ENCODE measurements at places on chromosomes 4 and X. TPM values are rescaled to one million over a fixed set of nuclear protein-coding genes. Genes with fewer than 3 reads are reported as not detected.

The DBET gene
- not detected for total RNA-seq

The GPR119 gene
- not detected for total RNA-seq

DNA sequence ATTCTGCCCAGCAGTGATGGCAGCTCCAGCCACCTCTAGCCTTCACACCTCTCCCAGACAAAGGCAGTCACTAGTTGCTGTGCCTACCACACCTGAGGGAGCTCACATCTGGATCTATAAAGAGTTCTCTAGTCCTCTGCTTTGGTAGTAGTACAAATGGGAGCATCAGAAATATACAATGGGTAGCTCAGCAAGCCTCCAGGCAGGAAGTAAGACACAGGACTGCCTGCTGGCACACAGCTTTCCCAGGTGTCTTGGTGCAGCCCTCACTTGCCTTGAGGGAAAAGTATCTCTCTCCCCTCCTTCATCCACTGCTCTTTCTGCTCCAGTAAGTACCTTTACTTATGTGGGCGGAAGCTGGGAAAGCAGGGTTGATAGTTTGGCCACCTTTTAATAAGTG lies 212.9 kb upstream of the SLC7A11 start:
- no peak for DNase-seq

DNA sequence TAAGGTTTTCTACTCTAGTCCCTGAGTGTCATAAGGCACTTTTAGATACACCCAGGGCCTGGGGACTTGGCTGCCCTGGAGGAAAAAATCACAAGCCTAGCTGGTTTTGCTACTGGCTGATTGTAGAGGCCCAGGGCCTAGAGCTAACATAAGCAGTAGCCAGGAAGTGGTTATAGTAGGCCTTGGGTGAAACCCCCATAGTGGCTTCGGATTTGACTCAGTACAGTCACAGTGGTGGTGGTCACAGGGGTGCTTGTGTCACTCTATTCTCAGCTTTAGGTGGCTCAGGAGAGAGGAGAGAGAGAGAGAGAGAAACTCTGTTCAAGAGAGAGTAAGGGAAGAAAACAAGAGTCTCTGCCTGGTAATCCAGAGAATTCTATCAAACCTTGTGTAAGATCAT lies 194.5 kb upstream of the EDA2R start:
- no peak for DNase-seq

DNA sequence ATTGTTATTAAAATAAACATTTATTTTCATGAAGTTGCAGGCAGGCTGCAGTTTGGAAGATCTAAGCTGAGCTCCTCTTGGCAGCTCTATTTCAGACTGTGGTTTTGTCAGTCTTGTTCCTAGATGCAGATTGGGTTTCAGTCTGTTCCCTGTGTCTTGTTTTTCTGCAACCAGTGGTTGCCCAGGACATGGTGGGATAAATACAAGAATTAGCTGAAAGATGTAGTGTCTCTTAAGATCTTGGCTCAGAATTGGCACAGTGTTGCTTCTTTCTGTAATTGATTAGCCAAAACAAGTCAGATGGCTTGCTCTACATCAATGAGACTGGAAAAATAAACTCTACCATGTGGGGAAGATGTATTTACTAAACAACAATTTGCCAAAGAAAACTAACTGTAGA lies 283.0 kb upstream of the BOD1L1 start:
- DNase-seq, result no peak

DNA sequence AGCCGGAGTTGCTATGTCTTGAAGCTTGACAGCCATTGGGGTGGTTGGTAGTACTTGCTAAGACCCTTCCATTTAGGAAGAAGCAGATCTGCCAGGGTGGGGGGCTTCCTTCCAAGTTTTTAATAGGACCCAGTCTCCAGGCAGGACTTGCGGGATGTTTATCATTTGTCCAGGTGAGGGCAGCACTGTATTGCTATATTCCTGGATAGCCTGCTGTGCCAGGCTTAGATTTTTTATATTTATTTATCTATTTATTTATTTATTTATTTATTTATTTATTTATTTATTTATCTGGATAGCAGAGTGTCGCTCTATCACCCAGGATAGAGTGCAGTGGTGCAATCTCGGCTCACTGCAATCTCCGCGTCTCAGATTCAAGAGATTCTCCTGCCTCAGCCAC lies 87.4 kb upstream of the CT45A1 start:
- no peak for DNase-seq

The CFI gene
- total RNA-seq, result 93.2 TPM

GRCh38 chrX:110755611-110756010 lies 40.0 kb downstream of the CHRDL1 start:
- no peak for DNase-seq
